ENCODE measurements at places on chromosomes 1 and 21.

GRCh38 chr1:100759188-100759587 is 39.6 kb downstream of the VCAM1 start:
- no peak for DNase-seq

- no peak for DNase-seq
These were observed 3.6 kb downstream of the ADPRS start for GRCh38 chr1:36092166-36092797.

GRCh38 chr1:168673974-168674683 is 54.9 kb downstream of the DPT start:
- DNase-seq: no peak

DNA sequence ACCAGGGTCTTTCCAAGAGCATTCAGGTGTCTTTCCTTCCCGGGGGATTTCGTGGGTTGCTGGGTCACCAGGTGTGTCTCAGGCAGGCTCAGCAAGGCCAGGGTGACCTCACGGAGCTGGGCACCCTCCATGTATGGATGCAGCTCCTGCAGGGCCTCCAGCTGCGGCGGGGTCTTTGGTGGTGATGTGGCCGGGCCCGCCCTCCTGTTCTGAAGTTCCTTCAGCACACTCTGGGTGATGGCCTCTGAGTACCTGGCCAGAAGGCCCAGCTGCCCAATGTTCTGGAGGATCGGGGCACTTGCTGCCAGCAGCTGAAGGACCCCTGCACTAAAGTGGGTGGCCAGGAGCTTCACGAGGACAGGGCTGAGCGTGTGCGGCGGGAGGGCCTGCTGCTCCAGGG is 45.5 kb downstream of the URB1 start:
- DNase-seq: no peak

DNA sequence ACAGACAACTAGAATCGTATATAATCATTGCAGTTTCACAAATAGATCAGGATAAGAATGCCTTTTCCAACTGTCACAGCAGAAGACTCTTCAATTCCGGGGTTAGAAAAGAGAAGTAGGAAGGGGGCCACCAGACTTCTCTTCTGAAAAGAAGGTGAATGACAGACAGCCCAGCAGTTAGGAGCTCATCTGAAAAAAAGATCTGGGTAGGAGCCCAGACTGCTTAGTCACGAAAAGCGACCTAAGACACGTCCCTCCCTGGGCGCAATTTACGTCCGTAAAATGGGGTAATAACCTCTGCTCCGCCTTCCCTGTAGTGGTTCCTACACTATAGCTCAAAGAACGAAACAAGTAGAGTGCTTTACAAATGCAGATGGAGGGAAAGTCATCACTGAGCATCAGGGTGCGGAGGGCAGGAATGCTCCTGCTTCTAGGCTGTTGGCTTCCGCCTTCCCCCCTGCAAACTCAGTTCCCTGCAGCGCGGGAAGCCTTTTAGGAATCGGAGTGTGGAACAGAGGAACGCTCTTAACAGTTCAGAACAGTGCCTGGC is 582 bp downstream of the ORC1 start:
- DNase-seq: no peak

- DNase-seq: no peak
These were observed 58.4 kb downstream of the FHAD1 start for GRCh38 chr1:15305468-15305770.

DNA sequence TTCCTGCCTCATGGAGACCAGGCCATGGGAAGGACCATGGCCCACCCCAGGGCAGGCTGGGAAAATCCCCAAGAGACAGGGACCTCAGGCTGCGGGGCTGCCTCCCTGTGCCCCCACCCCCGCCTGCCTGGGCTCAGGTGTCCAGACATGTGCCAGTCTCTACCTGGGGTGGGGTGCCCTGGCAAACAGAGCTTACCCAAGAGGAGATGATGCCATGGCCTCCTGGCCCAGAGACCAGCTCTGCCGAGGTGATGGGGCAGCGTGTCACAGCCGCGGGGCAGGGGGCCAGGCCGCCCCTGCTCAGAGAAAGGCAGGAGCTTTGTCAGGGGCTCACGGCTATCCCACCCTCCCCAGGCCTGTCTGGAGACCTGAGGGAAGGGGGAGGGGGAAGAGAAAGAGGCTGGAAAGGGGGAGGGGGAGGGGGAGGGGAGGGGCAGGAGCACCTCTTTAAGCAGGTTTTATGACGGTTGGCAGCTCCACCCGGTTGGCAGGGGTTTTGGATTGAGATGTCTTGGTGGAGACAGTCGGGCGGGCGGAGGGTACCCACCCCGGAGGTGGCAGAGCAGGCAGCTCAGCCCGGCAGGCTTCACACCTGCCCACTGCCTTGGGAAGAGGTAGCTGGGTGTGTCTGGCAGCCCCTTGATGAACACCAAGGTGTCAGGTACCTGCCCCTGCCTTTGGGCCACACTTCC is 101.5 kb upstream of the IFFO2 start:
- no peak for DNase-seq

DNA sequence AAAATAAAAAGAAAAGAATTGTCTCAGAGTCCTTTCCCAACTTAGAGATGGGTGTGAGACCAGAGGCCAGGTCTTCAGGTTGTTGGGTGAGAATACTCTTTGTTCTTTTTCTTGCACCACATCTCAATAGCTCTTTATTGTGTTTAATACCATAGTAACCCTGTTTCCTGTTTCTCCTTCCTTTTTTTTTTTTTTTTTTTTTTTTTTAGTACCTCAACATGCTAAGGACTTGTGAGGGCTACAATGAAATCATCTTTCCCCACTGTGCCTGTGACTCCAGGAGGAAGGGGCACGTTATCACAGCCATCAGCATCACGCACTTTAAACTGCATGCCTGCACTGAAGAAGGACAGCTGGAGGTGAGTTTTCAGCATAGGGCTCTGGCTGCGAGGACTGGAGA is 24.4 kb downstream of the CELF3 start:
- DNase-seq: no peak

- no peak for DNase-seq
These were observed 19.7 kb upstream of the PGBD2 start for GRCh38 chr1:248886237-248886895.

GRCh38 chr21:38167345-38167744 is 89.4 kb upstream of the KCNJ15 start:
- DNase-seq: no peak

GRCh38 chr1:234475167-234475793 is 3.7 kb downstream of the TARBP1 start:
- no peak for DNase-seq

DNA sequence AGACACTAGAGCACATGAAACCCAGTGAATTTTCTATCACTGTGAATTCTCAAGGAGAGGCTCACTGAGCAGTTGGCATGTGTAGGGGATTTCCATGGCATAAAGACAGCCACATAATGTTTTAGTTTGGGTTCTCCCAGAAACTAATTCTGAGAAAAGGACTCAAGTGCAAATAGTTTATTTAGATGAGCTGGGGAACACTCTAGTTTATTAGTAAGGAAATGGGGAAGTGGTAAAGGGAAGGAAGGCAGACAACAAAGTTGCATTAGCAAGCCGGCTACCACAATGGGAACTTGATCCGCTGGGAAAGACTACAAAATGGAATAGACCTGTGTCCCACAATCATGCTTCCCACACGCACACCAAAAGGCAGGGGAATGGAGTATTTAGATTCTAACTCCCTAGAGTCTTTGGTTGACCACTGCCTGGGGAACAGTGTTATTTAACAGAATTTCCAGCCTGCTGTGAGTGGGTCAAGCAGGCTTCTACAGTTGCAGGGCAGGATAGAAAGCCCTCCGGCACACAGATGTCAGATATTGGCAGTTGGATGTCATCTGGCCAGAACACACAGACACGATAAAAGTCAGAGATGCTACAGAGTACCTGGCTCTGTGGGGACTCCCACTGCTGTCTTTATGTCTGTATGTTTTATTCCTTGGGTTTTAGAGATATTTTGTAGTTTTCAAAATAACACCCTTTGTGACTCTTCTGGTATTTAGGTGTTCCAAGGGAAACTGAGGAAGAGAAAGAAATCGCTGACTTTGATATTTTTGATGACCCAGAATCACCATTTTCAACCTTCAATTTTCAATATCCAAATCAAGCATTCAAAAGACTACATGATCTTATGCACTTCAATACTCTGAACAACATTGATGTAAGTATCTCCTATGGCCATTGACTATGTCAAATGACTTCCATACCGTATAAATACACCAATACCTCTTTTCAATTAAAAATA is 150.1 kb downstream of the PLA2G4A start:
- DNase-seq: no peak

- no peak for DNase-seq
These were observed 294.3 kb upstream of the SPAG17 start for GRCh38 chr1:118479351-118479750.

DNA sequence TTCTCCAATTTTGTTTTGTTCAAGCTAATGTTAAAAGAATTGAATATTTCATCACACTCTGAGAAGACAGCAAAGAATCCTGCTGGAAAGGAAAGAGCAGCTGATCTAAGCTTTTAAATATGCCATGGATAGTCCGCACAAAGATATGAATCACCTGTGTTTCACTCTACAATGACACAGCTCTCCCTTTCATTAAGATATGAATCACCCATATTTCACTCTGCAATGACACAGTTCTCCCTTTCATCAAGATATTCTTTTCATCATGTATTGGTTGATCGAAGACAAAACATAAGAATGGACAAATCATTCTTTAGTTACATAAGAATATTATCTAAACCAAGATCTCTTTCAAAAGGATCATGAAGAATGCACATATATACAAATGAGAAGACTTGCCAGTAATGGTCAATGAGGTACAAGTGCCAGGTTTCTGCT is 367.3 kb downstream of the SMYD3 start:
- peak; percentile 12 for DNase-seq

DNA sequence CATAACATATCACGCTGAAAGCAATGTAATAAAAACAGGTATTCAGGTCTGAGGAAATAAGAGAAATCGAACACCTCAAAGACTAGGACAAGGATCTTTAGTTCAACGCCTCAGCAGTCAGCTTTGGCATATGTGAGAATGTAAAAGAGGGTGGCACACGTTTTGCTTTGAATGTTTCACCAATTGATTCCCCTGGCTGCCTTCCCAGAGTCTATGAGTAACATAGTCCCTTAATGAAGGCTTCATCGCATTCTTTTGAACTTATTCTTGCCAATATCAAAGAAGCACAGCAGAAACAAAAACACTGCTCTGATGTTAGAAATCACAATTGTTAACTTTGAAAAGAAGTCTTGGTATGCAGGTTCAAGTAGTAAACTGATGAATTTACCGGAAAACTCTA is 764.8 kb downstream of the ADGRL2 start:
- no peak for DNase-seq

GRCh38 chr1:223345720-223346119 is 18.3 kb downstream of the SUSD4 start:
- no peak for DNase-seq

- DNase-seq: peak; percentile 80
These were observed 46.3 kb upstream of the CACYBP start for GRCh38 chr1:174953285-174954072.

DNA sequence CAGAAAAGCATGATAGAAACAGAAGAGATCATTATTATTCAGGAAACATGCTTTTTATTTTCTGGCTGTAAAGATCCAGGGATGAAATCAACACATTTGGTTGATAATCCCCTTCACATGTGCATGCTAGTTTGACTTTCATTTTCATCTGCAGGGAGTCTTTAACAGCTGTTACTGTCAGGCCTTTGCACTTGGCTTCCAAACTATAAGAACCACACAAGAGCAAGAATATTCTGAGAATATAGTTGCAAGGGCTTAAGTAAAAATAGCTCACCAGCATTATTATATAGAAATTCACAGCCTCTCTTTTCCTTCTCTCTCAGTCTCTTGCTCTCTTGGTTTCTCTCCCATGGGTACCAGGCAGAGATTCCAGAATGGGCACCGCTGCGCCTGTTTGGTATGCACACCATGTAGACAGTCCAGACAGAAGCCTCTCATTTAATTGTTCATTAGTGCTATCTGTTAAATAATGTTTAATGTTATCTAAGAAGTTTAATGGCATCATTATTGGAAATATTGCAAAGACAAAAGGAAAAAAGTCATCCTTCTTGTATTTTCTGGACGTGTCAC is 622.3 kb upstream of the PLXNA2 start:
- DNase-seq: no peak

DNA sequence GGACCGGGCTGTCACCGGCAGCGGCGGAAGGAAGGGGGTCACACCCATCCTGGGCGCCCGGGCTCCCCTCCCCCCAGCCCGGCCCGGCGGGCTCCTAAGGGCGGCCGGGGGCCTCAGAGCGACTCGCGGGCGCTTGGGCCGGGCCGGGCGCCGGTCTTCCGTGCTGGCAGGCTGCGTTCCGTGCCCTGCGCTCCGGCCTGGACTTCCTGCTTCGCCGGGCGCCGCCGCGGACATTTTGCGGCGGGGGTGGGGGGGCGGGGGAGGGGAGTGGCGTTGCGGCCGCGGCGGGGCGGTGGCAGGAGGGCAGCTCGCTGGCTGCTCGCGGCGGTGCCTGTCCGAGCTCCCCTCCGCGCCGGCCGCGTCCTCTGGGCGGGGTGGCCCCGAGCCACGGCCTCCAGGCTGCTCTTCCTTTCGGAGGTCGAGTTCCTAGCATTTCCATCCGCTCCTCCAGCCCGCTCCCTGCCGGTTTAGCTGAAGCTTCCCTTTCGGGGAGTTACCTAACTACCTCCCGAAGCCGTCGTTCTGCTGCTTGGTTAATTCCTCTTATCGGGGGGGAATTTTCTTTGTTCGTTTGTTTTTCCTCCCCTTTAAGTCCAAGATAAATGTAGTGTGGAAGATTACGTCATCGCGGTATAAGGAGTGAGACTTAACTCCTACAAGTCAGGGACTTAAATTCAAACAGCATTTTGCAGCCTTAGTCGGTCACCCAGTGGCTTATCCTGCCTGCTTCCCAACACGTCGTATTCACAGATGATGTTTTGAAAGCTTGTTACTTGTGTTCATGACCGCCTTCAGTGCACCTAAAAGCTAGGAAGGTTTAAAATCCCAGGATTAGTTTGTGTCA is 730 bp downstream of the CDC42 start:
- peak; percentile 26 for DNase-seq

DNA sequence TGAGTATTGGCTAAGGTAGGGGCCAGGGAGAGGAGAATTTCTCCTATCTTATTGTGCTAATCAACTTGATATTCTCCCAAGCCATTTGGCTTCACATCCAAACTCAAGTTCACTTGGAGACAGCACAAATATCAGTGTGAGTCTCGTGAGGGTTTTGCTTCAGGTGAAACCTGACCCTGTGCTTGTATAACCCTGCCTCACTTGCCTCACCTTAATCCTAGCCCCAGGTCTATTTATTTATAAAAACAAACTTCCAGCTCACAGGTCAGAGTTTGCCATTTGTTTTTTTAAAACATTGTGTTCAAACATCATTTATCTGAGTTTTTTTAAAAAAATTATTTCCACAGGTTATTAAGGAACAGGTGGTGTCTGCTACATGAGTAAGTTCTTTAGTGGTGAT is 19.9 kb downstream of the HAO2 start:
- DNase-seq: no peak

Measured in NCI-H1417 (cell line).